DMS153 (cell line): ENCODE measurements at places on chromosomes 5 and 9.

DNA sequence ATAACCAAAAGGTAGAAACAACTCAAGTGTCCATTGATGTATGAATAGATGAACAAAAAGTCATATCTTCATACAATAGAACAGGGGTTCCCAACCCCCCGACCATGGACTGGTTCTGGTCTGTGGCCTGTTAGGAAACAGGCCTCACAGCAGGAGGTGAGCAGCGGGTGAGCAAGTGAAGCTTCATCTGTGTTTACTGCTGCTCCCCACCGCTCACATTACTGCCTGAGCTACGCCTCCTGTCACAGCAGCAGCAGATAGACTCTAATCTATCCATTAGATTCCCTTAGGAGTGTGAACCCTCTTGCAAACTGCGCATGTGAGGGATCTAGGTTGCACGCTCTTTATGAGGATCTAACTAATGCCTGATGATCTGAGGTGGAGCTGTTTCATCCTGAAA is 478.0 kb downstream of the BRINP1 start:
- DNase-seq: no peak

- no peak for DNase-seq
These were observed 16.3 kb downstream of the KLF9 start for GRCh38 chr9:70398145-70398556.

DNA sequence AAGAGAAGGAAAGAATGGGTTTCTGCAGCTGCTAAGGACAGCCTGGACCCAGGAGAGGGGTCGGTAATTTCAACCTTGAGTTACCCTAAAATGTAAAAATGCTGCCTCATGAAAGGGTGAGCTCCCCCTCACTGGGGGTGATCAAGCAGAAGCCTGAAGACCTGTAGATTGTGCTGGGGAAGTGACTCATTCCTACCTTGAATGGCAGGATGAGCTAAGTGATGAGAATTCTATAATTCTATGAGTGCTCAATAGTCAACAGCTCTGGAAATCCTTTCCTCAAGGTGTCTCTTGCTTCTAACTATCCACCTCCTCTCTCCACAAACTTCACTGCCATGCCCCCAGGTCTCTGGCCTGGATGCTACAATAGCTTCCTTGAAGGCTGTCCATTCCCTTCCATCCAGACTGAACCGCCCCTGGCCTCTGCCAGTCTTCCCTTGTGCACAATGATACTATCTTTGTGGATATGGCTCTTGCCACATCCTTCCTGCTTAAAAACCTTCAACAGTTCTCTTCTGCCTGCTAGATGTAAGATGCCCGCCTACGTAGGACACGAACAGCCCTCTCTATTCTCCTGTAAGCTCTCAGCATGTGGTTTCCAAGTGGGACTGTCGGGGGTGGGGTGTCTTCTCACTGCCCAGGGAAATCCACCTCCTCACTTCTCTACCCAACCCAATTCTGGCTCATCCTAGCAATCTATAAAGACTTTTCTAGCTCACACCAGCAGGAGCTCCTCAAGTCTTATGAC is 50.6 kb downstream of the PTPN3 start:
- DNase-seq: no peak

DNA sequence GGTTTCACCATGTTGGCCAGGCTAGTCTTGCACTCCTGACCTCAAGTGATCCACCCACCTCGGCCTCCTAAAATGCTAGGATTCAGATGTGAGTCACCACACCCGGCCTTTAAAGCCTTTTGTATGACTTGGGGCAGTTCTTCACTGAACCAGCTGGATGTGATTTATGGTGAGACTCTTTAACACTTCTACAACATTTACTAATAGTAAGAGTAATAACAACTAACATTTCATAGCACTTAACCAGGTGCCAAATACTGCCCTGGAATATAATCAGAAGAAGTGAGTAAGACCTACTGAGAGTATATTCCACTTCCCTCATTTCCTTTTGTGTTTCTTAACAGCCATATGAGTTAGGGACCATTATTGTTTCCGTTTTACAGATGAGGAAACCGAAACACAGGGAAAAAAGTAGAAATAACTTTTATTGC is 10.0 kb downstream of the ZSWIM6 start:
- DNase-seq: no peak

DNA sequence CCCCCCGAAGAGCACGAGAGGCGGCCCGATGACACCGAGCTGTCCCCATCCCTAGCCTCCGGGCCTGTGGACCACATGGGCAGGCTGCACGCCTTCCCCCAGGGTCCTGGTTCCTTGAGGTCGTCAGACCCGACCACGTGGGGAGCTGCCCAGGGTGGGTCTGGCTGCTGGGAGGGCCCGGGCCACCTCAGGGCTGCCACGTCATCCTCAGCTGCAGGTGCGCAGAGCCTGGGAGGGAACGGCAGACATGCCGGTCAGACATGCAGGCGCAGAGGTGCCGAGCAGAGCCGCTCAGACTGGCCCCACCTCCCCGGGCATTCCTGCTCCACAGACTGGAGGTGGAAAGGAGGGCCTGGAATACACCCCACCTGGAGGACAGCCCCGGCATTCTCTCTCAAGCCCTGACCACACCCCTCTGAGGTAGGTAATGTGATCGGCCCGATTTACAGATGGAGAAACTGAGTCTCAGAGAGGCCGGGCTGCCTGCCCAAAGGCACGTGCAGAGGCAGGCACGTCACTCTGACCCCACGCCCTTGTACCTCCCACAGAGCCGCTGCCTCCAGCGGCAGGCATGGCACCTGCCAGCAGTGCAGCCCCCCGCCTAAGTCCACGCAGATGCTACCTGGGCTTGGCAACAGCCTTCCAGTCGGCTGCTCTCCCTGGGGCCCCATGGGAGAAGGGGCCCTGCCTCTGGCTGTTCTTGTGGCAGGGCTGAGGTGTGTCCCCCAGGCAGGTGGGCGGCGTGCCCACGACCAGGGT is 649 bp downstream of the CCDC187 start:
- DNase-seq: no peak

GRCh38 chr5:180390441-180391190 is 37.5 kb upstream of the GFPT2 start:
- no peak for DNase-seq

- no peak for DNase-seq
These were observed 63.2 kb upstream of the FSTL4 start for GRCh38 chr5:133675376-133676154.

DNA sequence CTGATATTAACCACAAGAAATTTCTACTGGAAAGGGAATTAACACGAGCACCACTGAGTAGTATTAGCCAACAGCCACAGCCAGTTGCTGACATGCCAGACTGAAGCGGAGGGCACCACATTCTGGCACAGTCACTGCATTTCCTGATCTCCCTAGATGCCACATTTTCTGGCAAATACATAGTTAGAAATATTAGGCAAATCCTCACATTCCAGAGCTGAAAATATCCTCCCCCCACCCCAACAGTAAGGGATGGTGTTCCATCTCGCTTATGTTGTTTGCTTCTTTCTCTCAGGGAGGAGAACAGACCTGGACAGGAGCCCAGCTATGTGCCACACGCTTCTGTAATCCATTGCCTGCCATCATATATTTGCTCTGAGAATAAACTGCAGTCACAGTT is 32.8 kb upstream of the MCTP1 start:
- no peak for DNase-seq

DNA sequence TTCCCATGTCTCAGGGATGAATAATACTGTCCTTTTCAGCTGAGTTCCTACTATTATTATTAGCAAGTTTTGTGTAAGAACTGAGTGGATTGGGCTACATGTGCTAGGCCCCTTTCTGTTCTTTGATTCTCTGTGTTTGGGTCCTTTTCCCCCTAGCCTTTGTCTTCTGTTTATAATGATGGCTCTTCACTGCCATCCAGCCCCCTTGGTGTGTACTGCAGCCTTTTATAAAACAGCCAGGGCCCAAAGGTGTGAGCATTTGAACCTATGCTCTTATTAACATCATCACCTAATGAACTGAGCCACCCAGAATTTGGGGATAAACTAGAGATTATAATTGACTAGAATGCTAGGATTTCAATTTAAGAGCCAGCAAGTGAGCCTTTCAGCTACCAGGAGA is 52.6 kb downstream of the PLAC8L1 start:
- no peak for DNase-seq

DNA sequence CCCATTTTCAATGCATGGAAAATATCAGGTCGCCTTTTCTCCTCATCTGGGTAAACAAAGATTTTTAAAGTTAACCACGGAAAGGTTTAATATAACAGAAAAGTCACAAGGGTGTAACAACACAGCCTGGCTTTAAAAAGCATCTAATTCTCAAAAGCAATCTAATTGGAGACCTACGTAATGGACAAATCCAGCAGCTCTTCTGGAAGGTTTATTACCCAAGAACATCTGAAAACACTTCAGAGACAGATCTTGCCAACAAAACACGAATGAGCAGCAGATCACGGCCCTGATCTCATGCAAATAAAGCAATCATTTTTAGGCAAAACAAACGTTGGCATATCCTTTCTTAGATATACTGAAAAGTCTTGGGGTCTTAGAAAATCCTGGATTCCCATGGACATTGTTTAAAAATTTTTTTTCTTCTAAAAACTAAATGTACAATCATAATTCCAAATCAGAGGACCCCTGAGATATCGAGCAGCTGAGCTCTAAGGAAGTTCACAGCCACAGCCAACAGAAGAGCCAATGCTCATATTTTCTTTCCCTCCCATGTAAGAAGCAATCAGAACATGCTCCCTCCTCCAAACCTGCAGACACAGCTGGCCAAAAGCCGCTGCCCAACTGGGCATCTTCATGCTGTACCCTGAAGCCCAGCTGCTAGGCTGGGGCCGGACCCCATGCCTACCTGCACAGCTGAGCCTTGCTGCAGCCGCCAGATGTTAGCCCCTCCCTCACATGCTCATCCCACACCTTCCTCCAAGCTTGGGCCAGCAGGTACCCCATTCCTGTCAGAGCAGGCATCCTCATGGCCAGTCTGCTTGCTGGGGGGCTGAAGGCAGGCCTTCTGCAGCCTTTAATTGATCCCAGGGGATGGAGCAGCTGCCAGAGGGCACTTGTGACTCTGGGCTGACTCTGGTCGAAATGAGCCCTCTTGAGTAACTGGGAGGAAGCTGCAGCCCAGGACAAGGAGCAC is 11.2 kb downstream of the ANKS6 start:
- DNase-seq: no peak

DNA sequence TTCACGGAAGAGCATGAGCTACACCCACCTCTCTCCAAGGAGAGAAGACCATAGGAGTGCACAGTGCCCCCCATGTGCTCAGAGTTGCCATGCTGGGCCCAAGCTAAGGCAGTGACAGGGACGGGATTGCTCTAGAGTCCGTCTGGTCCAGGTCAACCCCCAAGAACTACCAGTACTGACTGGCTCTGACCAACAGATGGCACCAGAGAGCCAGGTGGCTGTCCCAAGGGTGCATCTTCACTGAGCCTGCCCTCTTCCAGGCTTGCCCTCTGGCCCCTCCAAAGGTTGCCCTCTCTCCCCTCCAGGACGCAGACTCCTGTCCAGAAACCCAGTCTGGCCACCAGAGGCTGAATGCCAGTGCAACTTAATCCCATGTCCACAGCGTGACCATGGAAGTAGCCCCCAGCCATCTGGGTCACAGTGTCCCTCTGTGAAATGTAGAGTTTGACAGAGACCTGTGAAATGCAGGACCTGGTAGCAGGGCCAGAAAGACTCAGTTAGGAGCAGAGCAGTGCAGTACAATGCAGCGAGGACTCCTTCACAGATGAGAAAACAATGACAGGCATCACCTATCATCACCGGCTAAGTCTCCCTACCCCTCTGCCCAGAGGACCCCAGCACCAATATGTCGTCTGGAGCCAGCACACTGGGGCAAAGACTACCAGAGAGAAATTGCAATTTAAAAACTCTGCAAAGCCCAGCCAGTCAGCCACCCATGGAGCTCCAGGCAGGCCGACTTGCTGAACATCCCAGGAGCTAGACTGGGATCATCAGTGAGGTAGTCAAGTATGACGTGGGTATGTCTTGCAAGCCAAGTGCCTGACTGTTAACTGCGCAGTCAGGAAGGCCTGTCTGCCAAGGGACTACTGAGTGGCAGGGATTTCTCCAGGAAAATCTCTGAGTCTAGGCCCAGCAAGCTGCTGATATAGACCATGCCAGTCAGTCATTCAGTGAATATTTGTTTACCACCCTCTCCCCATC is 7.7 kb upstream of the SKP1 start:
- no peak for DNase-seq

- no peak for DNase-seq
These were observed 319.2 kb downstream of the TRPM3 start for GRCh38 chr9:70802206-70802605.

GRCh38 chr5:38725371-38725865 is 120.4 kb upstream of the OSMR start:
- DNase-seq: no peak

DNA sequence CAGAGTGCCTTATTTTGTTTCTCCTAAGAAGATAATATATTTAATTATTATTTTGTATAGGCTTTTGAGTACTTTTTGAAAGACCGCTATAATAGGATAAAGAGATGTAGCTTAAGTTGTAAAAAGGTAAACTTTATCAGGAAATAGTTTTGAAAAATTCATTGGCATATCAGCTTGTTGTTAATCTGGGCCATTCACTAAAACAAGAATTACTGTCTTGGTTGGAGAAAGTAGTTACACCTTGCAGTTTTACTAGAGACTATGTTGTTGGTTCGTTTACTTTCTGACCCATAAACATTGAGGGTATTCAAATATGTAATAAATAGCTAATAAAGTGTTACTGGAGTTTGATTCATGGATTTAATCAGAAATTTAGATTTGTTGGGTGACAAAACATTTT is 33.7 kb downstream of the TNPO1 start:
- DNase-seq: no peak

- DNase-seq: no peak
These were observed 95.5 kb downstream of the BARX1 start for GRCh38 chr9:93859431-93860215.
